ENCODE measurements at places on chromosomes 6 and 20. TPM values are rescaled to one million over a fixed set of nuclear protein-coding genes. Genes with fewer than 3 reads are reported as not detected.

DNA sequence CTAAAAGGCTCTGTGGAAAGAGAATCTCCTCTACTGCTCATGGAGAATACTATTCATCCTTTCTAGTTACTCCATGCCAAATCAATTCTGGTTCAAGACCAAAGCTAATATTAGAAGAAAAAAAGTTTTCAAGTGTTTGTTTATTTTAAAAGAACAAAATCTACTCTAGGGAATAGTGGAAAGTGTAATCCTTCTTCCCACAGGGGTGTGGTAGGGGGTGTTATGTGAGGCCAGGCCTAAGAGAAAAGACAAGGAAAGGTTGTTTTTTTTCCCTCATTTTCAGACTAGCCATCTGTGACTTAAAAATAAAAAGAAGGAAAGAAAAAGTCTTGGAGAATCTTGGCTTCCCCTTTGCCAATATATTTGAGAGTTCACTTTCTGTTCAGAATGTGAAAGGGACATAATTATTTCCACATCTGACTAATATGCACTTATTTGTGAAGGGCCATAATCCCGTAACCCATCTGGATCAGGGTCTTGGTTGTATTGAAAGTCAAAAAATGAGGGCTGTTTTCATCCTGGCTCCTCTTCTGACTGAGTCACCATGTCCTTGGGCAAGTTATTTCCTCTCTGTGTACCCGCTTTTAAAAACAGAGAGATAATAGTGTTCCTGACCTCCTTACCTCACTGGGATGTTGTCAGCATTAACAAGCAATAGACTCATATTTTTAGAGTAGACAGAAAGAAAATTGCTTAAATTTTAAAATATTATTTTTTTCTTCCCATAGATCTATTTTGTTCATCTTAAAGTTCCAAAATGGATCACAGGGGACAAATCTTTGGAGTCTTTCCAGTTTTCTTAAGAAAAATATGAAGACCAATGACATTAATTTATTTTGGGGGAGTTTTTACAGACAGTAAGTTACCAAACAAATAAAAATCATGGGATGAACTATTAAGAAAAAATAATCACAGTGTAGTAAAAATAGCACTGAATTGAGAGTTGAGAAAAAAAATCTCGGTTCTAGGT is 233.7 kb downstream of the IBTK start:
- DNase-seq: no peak

Gene ASIP
- not detected for total RNA-seq

GRCh38 chr6:126181173-126181741 is 158.7 kb upstream of the CENPW start:
- DNase-seq: no peak

Gene HUS1B
- total RNA-seq: 1.3 TPM

DNA sequence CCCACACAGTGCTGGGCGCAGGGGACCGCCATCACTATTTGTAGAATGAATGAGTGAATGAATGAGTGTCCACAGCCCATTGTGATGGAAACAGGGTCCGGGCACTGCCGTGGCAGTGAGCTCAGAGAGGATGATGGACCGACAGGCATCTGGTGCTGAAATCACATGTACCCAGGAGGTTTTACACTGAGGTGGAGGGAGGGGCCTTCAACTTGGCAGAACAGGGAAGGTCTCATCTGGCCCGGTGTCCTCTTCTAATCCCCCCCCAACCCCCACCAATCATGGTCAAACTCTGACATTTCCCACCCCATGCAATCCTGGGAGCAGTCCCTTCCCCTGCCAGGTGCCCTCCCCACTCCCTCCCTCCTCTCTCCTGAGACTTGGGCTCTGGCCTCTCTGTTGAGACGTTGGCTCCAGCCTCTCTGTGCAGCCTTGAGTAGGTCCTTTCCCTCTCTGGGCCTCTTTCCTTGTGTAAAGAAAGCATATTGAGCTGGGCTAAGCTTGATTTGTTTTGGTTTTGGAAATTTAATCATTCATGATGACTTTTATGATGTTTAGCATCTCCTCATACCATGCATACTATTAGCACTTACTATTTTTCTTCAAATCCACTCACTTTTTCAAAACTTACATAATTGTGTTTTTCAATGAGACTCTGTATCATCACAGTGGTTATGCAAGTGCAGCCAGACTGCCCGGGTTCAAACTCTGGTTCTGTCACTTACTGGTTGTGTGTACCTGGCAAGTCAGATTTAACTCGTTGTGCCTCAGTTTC is 10.8 kb downstream of the KIAA1755 start:
- no peak for DNase-seq

- no peak for DNase-seq
Measured at GRCh38 chr6:163793011-163793983, 378.8 kb downstream of the QKI start.

- DNase-seq: no peak
Measured at GRCh38 chr6:46420921-46421638, 70.2 kb downstream of the RCAN2 start.

DNA sequence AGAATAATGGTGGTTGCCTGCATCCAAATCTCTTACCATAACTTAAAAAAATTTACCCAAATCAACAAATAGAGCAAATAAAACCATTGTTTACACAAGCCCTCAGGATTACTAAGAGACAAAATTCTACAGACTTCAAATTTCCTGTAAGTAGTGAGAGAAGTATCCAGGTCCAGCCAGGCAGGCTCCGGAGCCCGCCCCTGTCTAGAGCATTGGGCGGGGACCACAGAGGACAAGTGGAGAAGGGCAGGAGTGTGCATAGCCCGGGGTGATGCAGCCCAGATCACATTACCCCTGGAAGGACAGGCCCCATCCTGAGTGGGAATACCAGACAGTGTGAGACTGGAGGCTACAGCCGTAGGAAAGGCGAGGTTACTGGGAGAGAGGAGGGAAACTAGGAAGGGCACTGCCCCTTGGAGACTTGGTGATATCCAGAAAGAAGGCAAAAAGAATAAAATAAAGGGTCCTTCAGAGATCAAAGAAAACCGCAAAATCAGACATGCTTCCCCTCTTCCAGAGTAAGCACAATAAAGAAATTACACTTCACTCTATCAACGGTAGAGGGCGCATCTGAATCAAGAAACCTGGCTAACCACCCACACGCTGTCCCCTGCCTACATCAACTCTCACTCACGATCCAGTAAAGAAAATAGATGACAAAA is 26.6 kb downstream of the RIN2 start:
- no peak for DNase-seq

DNA sequence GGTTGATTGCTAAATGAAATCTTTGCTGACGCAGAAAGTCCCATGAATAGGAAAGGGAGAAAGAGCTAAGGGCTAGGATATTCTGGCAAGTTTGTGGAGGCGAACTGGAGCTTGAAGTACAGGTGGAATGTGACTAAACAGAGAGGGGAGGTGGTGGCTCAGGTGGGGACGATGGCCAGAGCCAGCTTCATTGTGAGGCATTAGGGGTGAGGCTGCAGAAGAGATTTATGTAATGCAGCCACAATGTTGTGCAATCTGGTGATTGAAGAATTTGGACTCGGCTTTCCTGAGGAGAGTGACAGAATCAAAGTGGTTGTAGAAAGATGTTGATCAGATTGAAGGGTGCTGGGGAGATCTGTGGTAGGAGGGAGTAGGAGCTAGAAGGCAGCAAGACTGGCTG is 42.9 kb upstream of the SPACA1 start:
- no peak for DNase-seq

All from activated B cell treated with CpG ODN at 0.5 μM for 24 hours (primary cell).